Activated T-helper 1 cell treated with anti-CD3 and anti-CD28 coated beads, Interleukin-2, amount 50 U/mL, for 16 hours (primary cell): ENCODE measurements at places on chromosomes 5 and 9.
A peak's percentile ranks its signal among the peaks of the same experiment; 100 is the strongest.

- DNase-seq, result no peak
Measured at GRCh38 chr5:38598296-38598993, 42.0 kb upstream of the LIFR start.

- DNase-seq, result no peak
Measured at GRCh38 chr5:132471944-132472343, 18.6 kb downstream of the IRF1 start.

DNA sequence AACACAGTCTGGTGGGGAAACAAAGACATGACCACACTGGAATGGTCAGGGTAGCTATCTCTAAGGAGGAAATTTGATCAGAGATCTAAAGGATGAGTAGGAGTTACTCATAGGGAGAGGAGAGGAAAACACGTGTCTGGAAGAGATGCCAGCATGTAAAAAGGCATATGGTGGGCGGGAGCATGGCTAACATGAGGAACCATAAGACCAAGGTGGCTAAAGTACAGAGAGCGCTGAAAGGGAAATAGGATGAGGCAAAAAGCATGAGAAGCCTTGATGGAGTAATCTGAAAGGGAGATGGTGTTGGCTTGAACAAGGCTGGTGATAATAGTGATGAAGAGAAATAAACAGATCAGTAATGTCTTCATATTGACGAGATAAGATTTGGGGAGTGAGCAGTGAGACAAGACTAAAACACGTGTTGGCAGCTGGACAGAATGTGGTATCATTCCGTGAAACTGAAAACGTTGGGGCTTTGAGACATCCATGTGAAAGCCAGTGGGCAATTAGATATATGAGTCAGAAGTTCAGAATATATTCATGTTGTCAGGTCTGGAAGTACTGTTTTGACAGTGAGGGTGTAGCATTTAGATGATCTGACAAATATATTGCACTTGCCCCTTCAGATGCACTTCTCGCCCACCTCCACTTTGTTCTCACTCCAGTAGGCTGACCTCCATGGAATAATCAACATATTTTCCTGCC lies 209.1 kb upstream of the KCNN2 start:
- no peak for DNase-seq

DNA sequence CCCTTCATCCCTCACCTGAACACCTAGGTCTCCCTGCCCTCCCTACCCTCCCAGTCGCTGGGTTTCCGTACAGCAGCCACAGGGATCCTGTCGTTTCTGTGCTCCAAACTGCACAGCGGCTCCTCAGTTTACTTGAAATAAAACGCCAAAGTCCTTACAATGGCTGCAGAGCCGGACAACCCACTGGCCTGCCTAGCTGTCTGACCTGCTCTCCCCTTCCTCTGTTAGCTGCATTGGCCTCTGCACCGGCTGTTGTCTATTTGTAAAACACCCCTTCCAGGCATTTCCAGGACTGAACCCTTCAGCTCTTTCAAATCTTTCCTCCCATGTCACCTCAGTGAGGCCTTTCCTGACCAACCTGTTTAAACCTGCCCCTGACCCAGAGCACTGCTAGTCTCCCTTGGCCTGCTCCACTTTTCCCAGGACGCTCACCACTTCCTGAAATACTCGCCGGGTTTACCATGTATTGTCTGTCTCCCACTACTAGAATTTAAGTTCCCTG lies 9.1 kb upstream of the MGAT1 start:
- DNase-seq, result no peak

- DNase-seq, result no peak
Measured at GRCh38 chr5:431001-431710, 11.8 kb upstream of the EXOC3 start.

DNA sequence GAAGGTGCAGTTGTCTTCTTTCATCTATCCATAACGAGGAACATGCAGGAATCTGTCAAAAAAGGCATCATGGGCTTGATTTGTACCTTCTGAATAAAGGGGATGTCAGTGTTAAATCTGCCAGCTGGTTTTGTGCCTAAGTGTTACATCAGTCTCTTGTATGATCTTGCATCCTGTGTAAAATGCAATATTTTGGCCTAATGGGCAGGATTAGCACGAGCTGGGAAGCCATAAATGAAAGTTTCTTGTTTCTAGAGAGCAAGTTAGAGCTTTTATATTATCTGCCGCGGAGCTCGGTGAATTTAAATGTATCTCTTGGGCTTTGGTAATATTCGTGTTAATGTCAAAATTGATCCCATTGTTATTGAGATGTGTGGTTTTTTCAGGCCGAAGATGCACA lies 526.1 kb upstream of the WWC1 start:
- DNase-seq, result no peak

DNA sequence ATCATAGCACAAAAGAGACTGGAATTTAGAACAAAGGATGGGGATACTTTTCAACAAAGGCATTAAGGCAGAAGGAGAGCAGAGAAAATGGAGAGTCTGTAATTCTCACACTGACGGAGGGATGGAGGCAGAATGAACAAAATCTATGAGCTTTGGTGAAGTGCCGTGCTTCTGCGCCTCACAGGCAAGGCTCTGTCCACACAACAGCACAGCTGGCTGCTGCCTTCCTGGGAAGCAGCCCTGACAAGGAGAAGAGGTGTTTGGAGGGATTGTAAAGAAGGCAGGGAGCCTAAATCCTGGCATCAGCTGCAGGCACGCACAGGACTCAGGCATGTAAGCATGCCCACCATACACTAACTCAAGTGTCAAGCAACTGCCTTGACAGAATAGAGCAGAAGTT lies 485.2 kb upstream of the KIF2A start:
- DNase-seq, result no peak

GRCh38 chr5:90741022-90741564 lies 182.5 kb downstream of the ADGRV1 start:
- DNase-seq, result no peak

- no peak for DNase-seq
Measured at GRCh38 chr9:18969128-18969527, 63.9 kb downstream of the SAXO1 start.

DNA sequence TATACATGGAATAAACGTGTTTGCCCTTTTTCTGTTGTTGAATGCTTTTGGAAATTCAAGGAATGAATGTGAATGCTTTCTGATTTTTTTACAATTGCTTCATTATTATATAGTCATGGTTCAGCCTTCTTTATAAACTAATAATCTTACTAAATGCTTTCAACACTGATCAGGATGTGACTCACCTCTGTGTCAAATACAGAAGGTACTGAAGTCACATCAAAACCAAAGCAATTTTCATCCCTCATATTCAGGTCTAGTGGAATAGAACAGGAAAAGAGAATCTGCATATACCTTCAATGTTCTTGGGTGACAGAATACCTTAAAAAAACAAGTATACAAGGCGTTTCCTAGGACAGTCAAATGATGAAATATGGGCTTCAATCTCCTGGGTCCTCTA lies 170.7 kb downstream of the PDE4D start:
- DNase-seq, result no peak

GRCh38 chr5:76818844-76819831 lies at the start of gene F2RL1:
Gene F2RL1, plus strand, starts transcription at chr5:76819030. Its CDS starts 153 bp downstream, at chr5:76819183.
- DNase-seq, result peak; percentile 38

DNA sequence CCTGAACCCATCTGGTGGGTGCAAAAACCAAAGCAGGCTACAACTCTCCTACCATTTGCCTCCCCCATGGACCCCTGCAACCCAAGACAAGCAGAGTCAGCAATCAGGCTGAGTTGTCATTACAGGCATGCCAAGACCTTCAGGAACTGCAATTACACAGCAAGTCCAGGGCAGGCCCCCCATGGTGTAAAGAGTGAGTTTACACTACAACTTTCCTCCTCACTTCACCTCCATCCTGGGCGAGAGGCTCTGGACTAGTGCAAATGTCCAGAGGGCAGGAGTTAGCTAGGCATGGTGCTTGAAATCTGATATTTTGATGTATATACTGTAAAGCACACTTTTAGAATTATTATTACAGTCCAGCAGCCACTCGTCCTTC lies 7.0 kb upstream of the P4HA2 start:
- DNase-seq, result no peak

- no peak for DNase-seq
Measured at GRCh38 chr9:108544866-108545265, 310.9 kb downstream of the ACTL7B start.

- DNase-seq, result no peak
Measured at GRCh38 chr5:170693701-170694100, 89.8 kb upstream of the GABRP start.

- DNase-seq, result no peak
Measured at GRCh38 chr9:93260263-93261066, 76.5 kb downstream of the WNK2 start.

DNA sequence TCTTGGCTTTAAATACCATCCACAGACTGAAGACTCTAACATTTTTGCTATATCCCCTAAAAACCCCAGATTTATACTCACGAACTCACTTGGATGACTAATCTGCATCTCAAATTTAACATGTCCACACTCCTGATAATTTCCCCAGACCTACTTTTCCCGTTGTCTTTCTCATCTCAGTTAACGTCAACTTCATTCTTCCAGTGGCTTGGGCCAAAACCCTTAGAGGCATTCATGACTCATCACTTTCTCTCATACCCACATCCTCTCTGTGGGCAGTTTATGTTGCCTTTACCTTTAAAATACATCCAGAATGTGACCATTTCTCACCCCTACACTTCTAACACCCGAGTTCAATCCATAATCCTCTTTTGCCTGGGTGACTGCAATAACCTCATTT lies 96.7 kb downstream of the EDIL3 start:
- no peak for DNase-seq

DNA sequence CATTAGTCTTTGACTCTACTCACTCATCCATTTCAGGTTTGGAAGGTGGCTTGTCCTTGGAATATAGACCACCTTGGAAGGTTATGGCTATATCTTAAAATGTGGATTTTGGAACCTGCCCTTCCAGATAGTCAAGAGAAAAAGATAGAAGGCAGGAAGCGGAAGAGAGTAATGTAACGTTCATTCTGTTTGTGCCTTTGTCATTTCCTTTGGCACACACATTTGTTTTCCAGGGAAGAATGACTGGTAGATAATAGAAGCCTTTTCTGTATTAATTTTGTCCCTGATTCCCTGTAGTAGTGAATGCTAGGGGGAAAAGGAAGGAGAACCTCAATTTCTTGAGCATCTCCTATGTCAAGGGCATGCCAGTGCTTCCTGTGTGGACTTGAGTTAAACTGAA lies 54.7 kb downstream of the PPIC start:
- no peak for DNase-seq

- DNase-seq, result no peak
Measured at GRCh38 chr9:96460470-96460869, 10.5 kb downstream of the HABP4 start.

- DNase-seq, result no peak
Measured at GRCh38 chr5:113092683-113093082, 116.1 kb downstream of the DCP2 start.

DNA sequence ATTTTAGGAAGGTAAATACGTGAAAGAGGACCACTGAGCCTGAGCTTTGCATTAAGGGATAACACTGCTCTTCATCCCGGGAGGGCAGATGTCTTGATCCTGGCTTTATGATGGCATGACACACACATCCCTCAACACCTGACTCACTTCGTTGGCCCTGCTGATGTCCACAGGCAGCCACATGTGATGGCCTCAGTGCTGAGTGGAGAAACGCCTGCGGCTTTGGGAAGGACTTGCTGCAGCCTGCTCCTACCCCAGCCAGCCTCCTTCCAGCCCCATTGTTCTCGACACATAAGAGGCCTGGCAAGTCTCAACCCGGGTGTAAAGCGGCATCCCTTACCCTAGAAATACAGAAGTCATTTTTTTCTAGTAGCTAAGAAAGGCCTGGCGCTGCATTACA lies 169.0 kb downstream of the SYK start:
- no peak for DNase-seq

DNA sequence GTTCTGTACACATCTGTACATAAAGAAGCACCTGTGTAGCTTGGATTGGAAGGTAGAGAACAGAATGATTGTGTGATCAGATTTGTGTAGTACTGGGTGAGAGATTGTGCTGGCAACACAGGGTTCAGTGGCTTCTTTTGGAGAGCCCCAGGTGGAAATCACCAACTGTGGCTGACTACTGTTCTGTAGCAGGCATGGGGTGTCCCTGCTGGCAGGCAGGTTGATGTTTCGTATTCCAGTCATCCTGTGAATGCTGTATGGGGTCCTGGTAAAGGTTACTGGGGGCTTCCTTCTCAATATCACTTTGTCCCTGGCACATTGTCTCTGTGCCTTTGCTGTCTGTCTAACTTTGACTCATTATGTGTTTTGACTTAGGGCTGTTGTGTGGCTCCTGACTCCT lies 5.3 kb downstream of the ASPN start:
- DNase-seq, result no peak

GRCh38 chr5:175746851-175747250 lies 89.0 kb downstream of the HRH2 start:
- no peak for DNase-seq

GRCh38 chr9:121612511-121612998 lies 38.9 kb upstream of the DAB2IP start:
- DNase-seq, result no peak

- no peak for DNase-seq
Measured at GRCh38 chr5:173783371-173783770, 104.8 kb upstream of the CPEB4 start.

DNA sequence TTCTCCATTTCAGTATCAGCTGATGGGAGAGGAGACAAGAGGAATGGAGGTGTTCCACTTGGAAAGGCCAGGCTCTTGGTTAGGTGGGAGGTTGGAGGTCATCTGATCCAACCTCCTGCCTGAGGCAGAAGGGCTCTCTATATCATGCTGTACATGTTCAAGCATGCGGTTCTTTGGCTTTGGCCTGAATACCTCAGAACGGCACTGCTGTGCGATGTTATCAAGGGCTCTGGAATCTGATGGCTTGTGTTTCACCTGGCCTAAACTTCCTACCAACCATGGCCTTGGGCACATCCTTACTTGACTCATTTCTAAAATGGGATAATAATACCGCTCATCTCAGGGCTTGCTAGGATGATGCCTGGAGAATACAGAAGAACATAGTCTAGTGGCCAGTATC lies 90.1 kb upstream of the FAM169A start:
- DNase-seq, result no peak
